Fibroblast of the aortic adventitia (primary cell): ENCODE measurements at places on chromosomes 4 and X.

DNA sequence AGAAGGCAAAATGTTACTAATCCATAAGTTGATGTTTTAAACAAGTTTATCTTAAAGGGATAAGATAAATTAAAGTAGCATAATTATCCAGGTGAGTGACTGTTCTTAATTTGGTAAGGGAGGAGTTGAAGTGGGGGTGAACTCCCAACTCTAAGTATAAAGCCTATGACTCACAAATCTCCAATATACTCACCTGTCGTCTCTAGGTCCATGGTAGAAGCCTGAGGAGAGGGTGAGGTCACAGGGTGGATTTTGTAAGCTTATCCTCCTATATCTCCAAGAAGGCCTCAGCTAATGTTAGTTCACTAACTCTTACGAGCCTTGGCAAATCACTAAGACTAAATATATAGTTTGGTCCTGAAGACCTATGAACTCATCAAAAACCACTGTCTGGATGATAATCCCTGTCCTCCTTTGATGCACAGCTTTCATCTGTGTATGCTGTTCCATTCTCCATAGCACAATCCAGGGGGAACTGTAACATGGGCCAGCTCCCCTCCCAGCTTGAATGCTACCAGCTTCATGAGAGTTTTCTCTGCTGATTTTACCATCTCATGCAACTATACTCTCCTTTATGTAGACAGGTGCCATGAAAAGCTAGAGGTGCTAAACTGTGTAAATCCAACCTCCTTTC lies 158.7 kb downstream of the BTC start:
- DNase-seq, result no peak

DNA sequence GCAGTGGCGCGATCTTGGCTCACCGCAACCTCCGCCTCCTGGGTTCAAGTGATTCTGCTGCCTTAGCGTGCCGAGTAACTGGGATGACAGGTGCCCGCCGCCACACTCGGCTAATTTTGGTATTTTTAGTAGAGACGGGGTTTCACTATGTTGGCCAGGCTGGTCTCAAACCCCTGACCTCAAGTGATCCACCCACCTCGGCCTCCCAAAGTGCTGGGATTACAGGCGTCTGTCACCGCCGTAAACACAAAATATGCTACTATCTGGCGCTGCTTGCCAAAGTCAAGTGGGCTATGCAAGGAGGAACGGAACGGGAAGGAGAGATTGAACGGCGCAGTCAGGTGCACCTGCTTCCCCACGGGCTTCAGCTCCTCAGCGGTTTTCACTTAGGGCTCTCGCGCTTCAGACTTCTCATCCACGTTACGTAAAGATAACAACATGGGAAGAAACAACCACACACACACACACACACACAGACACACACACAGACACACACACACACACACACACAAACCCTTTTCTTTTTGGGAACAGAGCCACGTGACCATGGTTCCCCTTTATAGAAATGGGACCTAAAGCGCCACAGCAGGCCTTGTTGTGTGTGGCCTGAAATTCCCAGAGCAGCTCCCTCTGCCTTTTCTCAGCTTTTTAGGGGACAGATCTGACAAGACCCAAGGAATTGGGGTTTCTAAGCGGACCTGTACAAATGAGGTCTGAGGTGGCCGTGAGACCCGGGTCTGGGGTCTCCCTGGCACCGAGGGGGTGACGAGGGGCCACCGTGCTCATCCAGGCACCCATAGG lies 1.5 kb downstream of the P2RY8 start:
- no peak for DNase-seq

DNA sequence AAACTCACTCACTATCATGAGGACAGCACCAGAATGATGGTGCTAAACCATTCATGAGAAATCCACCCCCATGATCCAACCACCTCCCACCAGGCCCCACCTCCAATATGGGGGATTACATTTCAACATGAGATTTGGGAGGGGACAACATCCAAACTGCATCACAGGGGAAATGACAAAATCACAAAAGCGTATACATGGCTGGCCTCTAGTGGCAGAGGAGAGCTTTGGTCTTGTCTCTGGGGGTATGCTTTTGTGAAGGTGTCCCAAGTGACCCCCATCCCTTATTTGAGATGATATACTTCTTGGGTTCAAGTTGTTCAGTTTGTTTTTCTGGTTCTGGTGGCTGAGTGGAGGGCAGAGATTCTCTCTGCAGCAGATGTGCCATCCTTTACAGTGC lies 8.5 kb upstream of the SETD7 start:
- DNase-seq, result no peak

DNA sequence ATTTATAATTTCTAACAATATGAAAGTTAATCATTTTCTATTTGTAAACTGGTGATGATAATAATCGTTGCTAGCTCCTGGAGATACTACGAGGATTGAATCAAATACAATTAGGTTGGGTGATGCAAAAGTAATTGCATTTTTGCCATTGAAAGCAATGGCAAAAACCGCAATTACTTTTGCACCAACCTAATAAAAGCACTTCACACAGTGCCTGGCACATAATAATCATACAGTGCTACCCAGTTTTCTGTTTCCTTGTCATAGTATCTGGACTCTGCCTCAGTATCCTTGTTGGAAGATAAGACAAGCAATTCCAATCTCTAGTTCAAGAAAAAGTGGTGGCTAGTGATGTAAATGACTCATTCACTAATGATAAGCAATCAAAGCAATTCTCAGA lies 176.8 kb upstream of the TRPC5 start:
- no peak for DNase-seq
